Coronary artery (tissue), 2 donors: ENCODE measurements at places on chromosomes 7 and 10.

GRCh38 chr10:56116684-56117083 is 244.4 kb downstream of the ZWINT start:
- DNase-seq = no peak

DNA sequence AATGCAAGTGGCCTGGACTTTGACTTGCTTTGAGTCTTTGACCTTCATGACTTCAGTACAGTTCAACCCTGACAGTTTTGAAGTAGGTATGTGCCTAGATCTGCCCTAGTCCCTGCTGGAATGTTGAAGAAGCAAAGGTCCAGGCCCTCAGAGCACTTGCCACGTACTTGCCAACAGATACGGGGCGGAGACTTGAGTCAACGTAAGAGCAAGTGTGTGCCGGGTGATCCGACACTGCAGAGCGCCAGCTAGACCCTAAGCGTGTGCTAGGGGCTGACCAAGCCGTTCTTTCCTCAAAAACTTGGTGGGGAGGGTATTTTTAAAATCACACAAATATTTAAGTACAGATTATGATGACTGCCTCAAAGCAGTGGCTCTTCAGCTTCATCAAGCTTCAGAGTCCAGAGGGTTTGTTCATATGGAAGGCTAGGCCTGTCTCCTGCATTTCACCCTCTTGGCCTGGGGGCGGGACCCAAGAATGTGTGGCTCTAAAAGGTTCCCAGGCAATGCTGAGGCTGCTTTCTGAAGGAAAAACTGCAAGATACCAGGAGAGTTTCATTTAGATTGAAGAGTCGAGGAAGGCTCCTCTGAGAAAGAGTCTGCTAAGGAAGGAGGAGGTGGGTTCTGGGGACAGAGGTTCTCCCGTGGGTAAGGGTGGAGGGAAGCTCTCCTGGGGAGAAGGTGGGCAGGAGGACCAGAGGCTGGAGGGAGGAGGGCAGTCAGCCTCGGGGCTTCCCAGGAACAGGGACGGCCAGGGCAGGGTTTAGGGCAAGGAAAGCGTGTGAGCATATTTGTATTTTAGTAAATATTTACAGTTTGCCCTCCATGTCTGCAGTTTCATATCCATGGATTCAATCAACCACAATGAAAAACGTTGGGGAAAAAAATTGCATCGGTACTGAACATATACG is 160.3 kb downstream of the EGFR start:
- no peak for DNase-seq

- no peak for DNase-seq
Measured at GRCh38 chr7:7790041-7790741, 71.8 kb upstream of the RPA3 start.

GRCh38 chr10:119677904-119678755 is 26.9 kb downstream of the BAG3 start:
- DNase-seq = no peak

DNA sequence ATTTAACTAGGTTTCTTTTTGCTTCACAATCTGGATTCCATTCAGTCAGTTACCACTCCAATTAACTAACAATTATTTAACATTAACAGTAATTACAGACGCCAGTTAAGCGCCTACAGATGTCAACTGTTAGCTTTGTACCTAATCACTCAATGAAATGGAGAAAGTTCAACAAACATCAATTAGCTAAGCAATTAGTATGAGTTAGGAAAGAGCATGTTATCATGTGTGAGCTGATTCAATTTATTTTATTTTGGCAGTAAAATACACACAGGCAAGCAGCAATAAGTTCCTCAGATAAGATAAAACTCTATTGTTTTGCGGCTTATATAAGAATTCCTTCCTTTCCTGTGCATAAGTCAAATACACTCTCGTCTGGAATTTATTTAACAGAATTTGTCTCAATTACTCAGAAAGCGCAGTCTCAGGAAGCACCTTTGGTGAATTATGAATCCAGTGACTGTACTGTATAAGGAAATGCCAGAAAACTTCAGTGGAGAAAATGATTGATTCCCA is 427.1 kb upstream of the GALNT17 start:
- DNase-seq = no peak

DNA sequence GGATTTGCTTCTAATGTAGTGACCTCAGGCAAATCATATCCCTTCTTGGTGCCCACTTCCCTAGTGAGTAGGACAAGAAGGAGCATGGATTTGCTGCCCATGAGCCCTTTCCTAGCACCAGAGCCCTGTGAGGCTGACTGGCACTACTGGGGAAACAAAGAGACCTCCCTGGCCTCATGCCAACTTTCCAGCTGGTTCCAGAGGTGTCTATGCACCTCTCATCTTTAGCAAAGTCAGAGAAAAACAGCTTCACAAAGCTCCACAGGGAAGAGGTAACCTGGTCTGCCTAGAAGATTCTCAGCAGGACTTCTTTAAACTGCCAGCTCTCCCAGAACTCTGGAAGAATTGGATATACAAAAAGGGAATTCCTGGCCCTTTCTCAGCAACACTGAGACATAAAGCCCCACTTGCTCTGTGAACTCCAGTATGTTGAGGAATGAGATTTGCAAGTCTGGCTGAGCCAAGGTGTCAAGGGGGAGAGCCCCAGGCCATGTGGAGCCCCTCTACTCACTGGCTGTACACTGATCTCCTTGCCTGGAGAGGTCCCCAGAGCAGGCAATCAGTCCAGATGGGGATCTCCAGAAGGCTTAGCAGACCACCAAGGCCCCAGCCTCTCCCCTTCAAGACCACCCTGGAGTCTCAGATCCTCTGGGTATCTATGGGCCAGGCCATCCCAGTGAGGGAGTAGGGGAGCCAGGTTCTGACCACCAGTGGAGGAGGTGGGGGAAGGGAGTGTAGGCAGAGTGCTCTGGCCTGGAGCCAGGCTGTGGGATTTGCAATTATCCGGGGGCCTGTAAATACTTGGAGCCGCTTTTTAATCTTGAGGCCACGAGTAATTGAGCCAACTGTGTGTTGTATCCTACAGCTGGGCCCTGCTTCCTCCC is 24.4 kb upstream of the RBM20 start:
- no peak for DNase-seq

- peak; percentile 79 for DNase-seq
Measured at GRCh38 chr10:102505462-102506115, 1.8 kb downstream of the SUFU start.

DNA sequence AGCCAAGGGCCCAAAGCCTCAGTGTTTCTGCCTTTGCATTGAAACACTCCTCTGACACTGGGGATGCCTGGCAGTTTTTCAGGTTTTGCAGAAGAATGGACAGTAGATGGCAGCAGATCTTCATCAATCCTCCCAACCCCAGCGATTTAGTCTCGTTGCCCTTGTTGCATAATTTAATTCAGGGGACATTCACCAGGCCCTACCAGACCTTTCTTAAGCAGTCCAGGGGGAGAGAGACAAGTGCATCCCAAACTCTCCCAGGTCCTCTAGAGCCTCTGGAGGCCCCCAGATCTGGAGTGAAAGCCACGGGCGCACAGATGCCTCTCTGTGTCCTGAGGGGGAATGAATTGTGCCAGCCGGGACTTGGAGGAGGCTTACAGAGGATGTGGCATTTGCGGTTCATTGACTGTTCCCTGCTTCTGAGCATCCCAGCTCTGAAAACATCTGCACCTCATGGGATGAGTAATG is 29.6 kb downstream of the MINDY4 start:
- DNase-seq = no peak

DNA sequence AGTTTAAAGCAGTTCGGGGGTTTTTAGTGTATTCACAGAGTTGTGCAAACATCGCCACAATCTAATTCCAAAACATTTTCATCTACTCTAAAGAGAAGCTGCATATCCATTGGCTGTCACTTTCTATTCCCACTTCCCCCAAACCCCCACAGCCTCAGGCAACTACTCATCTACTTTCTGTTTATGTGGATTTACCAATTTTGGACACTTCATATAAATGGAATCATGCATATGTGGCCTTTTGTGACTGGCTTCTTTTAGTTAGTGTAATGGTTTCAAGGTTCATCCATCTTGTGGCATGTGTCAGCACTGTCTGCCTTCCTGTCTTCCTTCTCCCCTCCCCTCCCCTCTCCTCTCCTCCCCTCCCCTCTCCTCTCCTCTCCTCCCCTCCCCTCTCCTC is 78.5 kb upstream of the FZD1 start:
- DNase-seq = no peak

DNA sequence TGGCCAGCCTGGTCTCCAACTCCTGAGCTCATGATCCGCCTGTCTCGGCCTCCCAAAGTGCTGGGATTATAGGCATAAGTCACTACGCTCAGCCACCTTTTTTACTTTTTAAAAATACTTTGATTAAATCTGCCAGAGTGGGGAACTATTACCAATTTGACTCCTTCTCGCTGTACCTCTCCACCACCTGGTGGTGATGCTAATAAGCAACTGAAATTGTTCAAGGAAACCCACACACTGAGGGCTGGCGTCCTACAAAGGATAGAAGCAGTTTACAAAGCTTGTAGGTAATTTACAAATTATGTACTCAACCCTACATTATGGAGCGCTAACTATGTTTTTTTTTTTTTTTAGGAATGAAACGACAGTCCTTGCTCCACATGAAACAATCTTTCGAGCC is 111.1 kb downstream of the CPED1 start:
- DNase-seq = no peak

- no peak for DNase-seq
Measured at GRCh38 chr7:51587604-51588003, 271.0 kb upstream of the COBL start.

DNA sequence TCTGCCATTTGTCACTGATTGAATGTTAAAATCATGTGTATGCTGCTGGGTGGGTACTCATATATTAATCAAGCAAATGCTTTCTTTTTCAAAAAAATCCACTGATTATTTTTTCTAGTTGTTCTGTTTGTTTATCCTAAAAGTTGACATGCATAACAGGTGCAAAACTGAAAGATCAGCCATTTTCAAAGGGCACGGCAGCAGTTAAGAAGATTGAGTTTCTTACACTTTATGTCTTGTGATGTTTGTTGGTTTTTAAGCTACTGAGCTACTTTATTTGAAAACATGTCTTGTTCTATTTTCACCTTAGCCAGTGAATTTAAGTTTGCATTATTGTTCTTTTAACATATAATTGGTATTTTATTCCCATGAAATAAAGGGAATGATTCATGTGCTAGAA is 45.8 kb downstream of the PPP1R3A start:
- DNase-seq = no peak

DNA sequence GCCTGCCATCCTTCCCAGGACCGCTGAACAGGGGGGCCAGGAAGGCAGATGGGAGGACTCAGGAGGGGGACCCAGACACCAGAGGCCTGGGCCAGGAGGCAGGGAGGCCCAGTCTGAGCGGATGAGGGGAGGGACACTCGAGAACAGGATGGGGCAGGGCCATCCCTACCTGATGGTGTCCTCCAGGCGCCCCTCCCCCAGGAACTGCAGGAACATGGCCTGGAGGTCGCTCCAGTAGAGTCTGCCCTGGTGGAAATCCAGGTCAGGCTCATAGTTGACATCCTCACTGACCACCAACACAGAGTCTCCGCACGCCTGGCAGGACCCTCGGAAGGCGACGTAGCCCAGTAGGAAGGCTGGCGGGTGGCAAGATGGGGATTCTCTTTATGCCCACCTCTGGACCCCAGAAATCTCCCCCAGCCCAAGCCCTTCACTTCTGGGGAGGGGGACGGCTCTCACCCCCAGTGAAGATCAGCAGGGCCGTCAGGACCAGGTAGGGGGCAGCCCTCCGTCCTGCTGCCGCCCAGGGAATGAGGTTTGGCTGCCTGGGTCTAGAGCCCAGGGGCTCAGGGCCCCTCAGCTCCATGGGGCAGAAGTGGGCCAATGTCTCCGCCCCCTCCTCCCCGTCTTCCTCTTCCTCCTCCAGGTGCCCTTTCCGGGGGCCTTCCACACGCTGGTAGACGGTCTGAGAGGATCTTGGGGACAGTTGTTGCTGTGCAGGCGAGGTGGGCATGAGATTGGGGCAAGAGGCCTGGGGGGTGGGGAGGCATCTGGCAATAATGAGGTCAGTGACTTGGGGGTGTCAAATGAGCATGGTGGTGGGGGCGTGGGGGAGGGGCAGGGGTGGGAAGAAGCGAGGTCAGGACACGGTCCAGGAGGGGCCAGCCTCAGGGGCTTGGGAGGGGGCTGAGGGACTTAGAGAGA is 573 bp downstream of the TFR2 start:
- DNase-seq = no peak

DNA sequence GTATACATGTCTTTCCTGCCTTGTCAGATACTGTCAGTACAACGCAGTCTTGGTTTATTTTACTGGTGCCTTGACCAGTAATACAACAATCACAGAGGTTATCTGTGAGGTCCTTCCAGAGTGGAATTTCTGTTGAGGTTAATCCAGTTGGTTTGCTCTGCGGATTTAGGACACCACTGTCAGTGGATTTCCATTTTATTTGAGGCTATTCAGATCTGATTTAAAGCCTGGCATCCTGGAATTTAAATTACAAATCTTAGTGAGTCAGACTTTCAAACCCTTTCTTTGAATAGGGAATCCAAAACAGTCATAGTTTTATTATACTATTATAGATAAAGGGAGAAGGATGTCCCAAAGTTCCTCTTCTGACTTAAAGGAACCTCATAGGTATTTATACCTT is 40.5 kb downstream of the ANLN start:
- no peak for DNase-seq

DNA sequence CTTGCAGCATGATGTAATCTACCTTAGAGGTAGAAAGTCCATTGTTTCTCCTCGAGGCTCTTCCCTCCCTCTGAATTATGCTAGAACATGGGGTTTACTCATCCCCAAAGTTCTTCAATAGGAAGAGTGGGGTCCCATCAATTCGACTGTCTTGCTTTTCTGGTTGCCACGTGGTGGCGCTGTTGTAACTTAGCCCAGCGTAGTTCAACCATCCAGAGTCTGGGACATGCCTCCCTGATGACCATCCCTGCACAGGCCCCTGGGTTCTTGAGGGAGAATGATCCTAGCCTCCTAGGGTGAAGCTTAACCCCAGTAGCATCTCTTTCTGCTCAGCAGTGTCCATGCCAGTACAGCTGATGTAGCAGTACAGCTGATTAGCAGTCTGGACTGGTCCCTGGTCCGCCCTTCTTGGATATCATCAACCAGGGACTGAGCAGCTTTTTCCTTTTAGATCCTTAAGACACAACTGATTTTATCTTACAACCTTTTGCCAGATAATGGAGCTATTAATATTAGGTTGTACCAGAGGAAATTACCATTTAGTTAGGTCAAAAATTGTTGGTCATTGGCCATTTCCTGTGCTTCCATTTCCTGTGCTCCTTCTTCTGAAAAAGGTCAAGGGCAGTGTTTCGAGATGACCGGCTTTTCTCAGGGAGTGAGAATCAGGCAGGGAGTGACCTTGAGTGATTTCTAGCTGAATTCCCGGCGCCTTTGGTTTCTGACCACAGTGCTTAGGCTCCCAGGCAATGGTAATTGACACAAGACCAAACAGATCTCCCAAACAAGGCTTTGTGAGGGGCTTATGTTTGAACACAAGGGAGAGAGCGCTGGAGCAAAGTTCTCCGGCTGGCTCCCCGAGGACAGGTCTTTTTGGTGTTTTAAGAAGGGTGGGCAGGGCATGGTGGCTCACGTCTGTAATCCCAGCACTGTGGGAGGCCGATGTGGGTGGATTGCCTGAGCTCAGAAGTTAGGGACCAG is 65.4 kb downstream of the TACC2 start:
- DNase-seq = no peak

GRCh38 chr7:104927055-104927454 is 87.0 kb upstream of the KMT2E start:
- no peak for DNase-seq

- no peak for DNase-seq
Measured at GRCh38 chr10:107616031-107616430, 451.5 kb upstream of the SORCS1 start.

- DNase-seq = no peak
Measured at GRCh38 chr7:20275637-20276036, 55.1 kb upstream of the ITGB8 start.
